ENCODE measurements at places on chromosomes 7 and 10. TPM values are rescaled to one million over a fixed set of nuclear protein-coding genes. Genes with fewer than 3 reads are reported as not detected.

DNA sequence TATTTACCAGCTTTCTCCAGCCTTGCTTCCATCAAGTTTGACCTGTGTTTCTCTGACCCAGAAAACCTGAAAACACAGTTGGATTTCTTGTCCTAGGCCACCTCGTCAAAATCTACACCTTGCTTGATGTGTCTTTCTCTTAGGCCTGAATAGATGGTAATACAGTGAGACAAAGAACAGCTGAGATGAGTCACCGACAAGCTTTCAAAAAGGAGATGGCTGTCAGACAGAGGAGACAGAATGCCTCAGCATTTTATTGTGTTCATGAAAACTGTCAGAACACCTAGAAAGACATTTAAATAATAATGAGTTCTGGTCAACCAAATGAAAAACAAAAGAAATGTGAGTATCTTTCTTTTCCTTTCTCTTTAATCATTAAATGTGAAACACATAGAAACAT, 119.7 kb upstream of the SORCS1 start:
- no peak for DNase-seq

DNA sequence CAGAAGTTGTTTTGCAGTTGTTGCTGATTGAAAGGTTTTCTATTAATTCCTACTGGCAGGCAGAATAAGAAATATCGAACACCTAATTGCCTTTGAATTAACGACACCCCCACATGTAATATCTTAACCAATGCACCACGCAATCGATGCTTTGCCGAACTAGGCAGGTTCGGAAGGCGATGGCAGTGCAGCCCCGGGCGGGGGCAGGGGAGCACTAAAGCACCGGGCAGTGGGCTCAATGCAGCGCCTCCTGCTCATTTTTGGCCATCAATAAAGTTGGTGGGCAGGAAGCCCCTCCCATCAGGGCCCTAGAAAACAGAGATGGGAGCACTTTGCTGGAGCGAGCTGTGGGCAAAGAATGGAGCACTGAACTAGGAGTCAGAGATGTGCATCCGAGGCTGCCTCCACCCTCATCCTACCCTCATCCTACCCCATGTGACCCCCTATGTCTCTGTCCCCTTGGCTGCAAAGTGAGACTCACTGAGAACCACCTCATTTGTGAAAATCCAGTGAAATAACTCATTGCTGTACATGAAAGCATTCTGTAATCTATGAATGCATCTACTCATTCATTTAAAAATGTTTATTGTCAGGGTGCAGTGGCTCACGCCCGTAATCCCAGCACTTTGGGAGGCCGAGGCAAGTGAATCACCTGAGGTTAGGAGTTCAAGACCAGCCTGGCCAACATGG, 19.6 kb upstream of the CHST15 start:
- no peak for DNase-seq

DNA sequence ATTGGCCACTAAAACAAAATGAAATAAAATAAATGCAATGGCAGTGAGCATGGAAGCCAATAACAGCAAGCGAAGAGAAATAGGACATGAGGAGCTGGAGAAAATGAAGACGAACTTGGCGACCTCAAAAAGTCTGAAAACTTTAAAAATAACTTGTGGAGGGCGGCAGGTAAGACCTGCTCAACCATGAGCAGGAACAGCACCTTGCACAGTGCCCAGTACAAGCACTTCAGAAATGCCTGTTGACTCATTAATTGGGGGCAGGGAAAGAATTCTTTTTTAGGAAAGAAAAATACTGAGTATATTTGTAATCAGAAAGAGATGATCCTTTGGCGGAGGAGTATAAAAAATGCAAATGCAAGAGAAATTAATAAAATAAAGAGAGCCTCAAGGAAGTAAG, 78.0 kb downstream of the XPNPEP1 start:
- no peak for DNase-seq

DNA sequence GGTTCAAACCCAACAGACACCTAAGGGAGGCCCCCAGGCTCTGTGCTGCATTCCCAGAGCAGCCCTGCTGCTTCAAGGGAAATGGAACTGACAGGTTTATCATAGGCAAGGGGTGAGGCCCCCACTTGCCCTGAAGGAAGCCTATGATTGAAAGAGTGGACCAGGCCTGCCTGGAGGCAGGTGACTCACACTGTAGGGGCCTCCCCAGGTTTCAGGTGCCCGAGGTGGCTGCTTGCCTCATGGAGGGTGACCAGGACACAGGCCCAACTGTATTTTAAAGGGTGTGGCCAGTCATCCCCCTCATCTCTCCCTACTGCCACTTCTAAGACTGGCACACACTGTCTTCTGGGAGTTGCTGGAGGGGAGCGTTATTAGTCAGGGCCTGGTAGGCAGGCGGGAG, 85.4 kb downstream of the ATXN7L1 start:
- DNase-seq: no peak

- no peak for DNase-seq
Observed at GRCh38 chr7:36171503-36171902, 18.4 kb downstream of the EEPD1 start.

DNA sequence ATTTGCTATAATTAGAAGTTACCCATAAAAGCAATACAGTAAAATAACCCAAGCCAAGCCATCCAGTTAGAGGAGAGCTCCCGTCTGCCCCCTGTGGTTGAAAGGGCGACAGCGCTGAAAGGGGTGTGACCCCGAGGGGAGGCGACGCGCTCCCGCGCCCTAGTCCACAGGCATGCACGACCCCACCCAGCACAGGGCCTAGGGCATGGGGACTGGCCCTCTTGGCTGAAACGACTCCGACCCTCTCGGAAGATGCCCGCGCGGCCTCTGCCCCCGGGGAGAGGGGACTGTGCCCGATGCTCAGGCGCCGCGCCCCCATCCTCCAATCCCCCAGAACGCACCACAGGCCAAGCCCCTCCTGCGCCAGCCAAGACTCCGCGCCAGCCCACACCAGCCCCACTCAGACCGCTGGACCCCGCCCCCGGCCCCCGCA, 64.0 kb downstream of the CSGALNACT2 start:
- DNase-seq: peak; percentile 34

DNA sequence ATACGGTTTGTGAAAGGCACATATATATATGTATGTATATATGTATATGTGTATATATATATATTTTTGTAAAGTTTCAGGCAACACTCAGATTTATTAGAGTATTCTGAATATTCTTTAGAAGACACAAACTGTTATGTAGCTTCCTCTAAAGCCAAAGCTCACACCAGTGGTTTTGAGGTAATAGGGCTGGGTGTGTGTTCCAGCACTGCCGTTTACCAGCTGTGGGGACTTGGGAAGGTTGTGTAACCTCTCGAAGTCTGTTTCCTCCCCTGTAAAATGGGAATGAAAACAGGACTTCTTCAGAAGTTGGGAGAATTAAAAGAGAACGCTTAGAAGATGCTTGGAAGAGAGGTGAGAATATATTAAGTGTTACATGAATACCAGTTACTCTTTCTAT, 94.8 kb downstream of the PRPF18 start:
- no peak for DNase-seq

Gene NEBL
- total RNA-seq: 6.0 TPM

Gene CALHM1
- not detected for total RNA-seq

Gene FGFR2
- total RNA-seq: 73.3 TPM

DNA sequence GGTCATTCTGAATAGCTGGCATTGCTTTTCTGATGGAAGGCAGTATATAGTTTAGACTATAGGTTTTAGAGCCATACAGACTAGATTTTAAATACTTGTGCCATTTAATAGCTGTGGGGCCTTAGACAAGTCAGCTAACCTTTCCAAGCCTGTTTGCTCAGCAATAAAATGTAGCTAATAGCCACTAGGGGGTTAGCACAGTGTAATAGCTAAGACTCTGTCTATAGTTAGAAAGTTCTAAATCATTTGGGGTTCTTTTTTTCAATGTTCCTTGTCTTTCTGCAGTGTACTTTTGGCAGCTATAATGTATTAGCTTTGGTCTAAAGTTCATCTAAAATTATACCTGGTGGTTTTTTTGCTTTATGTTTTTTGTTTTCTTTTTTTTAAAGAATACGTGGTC, 7.5 kb upstream of the KIFBP start:
- no peak for DNase-seq

Gene ERVW-1
- total RNA-seq: not detected

Gene SLC18A3
- not detected for total RNA-seq

- no peak for DNase-seq
Observed at GRCh38 chr10:43772171-43772570, 123.5 kb upstream of the ZNF32 start.

Gene CCDC172
- total RNA-seq: not detected

DNA sequence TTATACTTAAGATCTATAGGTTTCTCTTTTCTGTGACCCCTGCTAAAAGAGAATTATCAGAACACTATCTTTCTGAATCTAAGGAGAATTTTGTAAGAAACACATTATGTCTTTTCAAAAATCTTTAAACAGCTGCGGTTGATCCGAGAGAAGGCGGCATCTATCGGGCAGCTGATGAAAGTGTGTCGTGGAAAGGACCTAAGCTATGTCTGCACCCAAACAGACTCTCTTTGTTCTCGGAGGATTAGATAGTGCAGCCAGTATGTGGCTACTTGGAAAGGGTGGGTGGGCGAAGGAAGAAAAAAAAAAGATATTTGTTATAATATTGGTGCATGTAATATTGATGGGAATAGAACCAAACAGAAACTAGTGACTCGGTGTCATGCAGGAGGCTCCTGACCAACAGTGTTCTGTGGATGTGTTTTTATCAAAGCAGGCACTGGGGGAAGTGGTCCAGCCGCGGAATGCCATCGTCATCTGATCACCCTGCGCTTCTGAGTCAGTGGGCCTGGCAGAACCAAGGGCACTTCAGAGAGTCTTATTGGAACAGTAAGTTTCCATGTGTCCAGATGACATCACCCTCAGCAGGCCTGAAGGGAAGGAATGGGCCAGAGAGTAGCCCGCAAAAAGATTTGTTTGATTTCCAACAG, 509.7 kb upstream of the AKR1E2 start:
- no peak for DNase-seq

DNA sequence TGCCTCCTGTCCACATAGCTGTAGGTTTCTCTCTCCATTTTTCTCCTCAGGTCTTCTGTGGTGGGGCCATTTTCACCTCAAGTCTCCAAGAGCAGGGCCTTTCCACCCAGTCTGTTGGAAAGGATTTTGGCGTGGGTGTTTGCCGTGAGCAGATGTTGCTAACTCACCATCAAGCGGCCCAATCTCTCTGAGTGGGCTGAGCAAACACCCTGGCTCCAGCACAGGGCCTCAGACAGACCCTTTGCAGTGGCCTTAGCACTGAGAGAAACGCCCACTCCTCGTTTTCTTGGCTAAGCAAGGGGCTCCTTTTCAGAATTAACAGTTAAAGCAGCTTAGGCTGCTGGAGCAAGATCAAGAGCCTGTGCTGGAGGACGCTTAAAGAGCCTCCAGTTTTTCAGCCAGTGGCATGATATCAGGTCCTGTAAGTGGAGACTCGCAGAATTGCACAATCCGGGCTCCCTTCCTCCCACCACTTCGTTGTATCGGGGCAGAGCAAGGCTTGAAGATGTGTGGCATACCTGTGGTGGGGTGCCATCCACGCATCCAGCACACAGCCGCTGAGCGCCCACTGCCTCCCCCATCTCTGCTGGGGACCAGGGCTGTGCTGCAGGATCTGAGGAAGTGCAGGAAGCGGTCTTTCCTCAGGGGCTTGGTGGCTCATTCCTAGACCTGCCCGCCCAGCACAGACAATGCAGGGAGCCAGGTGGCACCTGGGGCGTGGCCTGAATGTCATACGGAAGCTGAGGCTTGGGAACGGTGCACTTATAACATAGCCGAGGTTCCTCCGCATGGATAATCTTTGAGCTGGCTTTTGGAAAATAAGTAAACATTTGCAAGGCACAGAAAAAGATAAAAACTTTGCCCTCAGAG, 142.7 kb downstream of the ADARB2 start:
- DNase-seq: no peak

Gene LRIT1
- total RNA-seq: not detected

- no peak for DNase-seq
Observed at GRCh38 chr10:110903280-110904278, 15.4 kb downstream of the BBIP1 start.

Gene MYL10
- total RNA-seq: not detected

DNA sequence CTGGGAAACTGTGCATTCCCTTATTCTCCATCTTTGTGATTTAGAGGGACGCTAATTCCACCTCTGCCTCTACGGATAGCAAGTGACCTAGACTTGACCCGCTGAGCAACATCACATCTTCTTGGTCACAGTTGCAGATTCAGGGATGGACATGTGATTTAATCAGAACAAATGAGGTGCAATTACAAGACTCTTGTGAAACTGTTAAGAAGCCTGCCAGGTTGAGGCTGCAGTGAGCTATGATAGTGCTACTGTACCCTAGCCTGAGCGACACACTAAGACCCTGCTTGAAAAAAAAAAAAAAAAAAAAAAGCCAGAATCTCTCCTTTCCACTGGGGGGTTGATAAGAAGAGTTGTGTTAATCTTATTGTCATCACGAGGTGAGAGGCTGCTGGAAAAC, 14.4 kb downstream of the MPLKIP start:
- DNase-seq: no peak

DNA sequence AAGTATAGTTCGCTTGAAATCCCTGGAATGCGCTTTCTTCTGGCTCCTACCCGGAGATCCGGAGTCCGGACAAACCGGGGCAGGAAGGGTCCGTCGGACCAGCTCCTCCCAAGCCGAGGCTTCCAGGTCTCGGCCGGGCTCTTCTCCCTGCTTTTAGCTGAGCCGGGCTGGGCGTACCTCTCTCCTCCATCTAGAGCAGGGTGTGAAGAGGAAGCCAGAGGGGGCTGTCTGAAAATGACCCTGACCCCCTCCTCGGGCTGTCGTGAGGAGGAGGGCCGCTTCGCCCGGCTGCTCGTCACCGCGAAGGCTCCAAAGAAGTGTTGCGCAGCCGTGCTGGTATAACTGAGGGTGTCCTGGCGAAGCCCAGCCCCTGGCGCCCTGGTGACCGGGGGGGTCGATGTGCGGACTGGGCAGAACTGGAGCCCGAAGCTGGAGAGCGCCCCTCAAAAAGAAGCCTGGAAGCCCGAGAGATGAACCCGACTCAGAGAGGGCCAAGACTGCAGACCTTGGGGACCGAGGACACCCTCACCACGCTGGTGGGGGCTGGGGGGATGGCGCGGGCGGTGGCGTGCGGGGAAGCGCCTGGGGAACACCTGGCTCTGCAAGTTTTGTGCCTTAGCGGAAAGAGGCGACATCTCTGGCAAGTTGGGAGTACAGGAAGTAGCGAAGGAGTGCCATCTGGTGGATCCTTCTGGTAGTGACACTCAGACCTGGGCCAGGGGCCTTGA, 5.7 kb downstream of the KAZALD1 start:
- DNase-seq: peak; percentile 82

Gene GNGT1
- total RNA-seq: not detected

GRCh38 chr7:47439181-47439667, 142.7 kb downstream of the TNS3 start:
- no peak for DNase-seq

Gene DGKB
- total RNA-seq: 3.8 TPM
